ENCODE measurements at places on chromosomes 16 and 17. TPM values are rescaled to one million over a fixed set of nuclear protein-coding genes. Genes with fewer than 3 reads are reported as not detected.

SLC35G6 gene
- not detected for total RNA-seq

HS3ST3B1 gene
- 28.3 TPM for total RNA-seq

SPAG5 gene
- total RNA-seq = 47.3 TPM

HNF1B gene
- not detected for total RNA-seq

CD300C gene
- total RNA-seq = not detected

NPIPA2 gene
- total RNA-seq = 0.73 TPM

SNX20 gene
- total RNA-seq = not detected

DHRS11 gene
- 5.1 TPM for total RNA-seq

CCL18 gene
- total RNA-seq = not detected

ZNF267 gene
- 14.1 TPM for total RNA-seq

PGAP3 gene
- total RNA-seq = 9.9 TPM

VPS9D1 gene
- 7.7 TPM for total RNA-seq

CDR2L gene
- total RNA-seq = 15.1 TPM

KRT32 gene
- not detected for total RNA-seq

TP53TG3 gene
- total RNA-seq = not detected

CLEC18B gene
- total RNA-seq = 0.20 TPM

TNFRSF13B gene
- not detected for total RNA-seq

ACE gene
- 61.7 TPM for total RNA-seq

SDR42E2 gene
- under 0.01 TPM for total RNA-seq

OSGIN1 gene
- 3.3 TPM for total RNA-seq

All from subcutaneous preadipocyte (primary cell).